ENCODE measurements at places on chromosomes 16 and 17.

DNA sequence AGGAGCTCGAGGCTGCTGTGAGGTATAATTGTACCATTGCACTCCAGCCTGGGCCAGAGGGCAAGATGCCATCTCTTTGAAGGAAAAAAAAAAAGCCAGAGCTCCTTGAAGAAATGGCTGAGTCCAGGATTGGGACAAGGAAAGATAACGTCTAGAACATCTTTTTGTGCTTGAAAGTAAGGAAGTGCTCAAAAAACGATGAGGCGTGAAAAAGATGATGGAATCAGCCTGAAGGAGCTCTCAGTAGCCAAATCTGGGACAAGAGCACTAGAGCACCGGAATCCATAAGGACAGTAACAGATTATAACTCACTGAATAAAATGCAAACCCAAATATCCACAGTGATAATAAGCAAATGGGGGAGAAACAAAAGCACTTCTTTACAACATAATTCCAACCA lies 22.1 kb downstream of the EFTUD2 start:
- DNase-seq, result no peak

DNA sequence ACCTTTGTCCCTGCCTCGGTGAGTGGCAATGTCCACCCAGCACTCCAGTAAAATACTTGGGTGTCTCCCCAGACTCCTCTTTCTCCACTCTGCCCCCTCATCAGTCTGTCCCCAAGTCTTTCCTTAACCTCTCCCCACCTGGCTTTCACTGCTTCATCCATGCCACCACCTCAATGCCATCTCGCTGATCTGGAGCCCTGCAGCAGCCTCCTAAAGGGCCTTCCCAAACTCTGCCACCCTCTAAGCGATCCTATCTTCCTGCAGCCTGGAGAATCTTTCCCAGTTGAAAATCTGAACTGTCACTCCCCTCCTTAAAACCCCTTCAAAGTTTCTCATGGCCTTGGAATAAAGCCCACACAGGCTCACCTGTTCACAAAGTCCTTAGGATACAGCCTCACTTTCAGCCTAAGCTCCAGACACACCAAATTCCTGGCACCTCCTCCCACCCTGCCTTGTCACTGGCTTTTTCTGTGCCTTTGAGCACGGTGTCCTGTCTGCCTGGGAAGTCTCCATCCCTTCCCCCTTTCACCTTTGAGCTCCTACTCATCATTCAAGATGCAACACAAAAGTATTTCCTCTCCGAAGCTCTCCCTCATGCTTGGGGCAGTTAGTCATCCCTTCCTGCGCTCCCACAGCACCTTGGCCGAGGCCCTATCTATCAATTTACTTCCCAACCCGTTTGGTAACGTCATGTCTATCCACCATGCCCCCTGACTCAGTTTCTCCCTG lies 2.8 kb downstream of the WNK4 start:
- no peak for DNase-seq

DNA sequence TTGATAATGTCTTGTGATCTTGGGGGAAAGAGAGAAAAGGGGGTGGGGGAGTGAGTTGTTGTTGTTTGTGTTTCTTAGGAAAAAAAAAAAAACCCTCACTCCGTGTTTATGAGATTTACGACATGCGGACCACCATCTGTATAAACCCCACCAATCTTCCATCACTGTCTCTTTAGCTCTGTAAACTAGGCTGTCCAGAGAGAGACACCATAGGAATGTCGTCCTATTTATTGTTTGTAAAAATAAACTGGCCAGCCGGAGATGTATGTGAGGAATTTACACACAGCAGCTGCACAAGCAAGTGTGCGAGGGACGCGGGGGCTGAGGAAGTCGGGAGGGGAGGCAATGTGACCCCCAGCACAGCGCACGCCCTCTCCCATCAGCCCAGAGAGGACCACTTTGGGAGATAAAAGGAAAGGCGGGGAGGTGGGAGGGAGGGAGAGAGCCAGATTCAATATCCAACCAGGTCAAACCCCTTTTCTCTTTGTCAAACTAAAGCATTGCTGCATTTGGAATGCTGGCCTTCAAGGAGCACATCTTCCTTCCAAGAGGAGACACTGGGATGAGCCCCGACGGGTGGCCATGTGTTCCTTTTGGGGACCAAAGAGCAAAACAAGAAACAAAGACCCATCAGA lies 136.2 kb upstream of the SALL1 start:
- DNase-seq, result no peak

GRCh38 chr17:36600936-36601302 lies 464 bp upstream of the MRM1 start:
- no peak for DNase-seq

DNA sequence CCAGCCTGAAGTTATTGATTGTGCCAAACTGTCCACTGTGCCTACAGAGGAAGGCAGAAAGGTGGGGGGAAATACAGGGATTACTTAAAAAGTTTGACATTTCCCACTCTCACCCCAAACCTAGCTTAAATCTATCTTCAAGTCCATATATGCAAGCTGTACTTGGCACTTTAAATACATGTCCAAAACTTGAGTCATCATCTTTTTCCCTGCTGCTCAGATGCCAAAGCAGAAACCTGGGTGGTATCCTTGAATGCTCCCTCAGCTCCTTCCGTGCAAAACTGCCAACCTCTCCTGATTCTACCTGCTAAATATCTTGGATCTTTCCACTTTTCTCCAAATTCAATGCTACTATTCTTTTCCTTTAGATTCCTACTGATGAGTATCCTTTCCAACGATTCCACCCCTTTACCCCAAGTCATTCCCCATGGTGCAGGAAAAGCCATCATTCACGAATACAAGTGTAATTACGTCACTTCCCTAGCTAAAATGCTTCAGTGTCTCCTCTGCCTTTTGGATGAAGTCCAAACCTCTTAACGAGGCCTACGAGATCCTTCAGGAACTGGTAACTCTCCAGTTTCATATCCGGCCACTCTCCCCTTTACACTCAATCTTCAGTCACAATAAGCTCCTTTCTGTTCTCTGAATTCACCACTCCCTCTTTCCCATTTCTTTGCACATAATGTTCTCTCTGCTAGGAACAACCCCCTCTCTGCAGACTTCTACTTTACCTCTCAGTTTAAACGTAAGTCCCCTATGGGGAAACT lies 9.3 kb downstream of the BECN1 start:
- no peak for DNase-seq

- DNase-seq, result no peak
These were observed 40.7 kb downstream of the SYNRG start for GRCh38 chr17:37568350-37569053.
